Ascending aorta (tissue), 2 donors: ENCODE measurements at places on chromosomes 1 and 21.

- DNase-seq = no peak
Observed at GRCh38 chr1:219564109-219564508, 48.8 kb downstream of the ZC3H11B start.

- no peak for DNase-seq
Observed at GRCh38 chr1:214500340-214501055, 50.9 kb downstream of the PTPN14 start.

DNA sequence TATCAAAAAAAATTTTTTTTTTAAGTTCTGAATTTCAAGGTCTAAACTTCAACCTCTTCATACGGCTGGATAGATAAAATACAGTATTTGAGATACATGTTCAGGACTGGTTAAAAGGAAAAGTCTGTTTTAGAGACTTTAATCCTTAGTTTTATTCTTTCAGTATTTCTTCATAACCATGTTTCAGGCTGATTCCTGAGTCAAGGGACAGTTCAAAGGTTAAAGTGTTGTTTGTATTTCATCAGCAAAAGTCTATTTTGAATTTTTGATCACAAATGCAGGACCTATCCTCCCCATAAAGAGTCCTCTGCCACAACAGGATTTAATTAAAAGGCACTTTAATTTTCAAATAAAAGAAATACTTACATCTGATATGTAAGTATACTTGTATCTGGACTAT, 53.5 kb downstream of the SELENOF start:
- no peak for DNase-seq

DNA sequence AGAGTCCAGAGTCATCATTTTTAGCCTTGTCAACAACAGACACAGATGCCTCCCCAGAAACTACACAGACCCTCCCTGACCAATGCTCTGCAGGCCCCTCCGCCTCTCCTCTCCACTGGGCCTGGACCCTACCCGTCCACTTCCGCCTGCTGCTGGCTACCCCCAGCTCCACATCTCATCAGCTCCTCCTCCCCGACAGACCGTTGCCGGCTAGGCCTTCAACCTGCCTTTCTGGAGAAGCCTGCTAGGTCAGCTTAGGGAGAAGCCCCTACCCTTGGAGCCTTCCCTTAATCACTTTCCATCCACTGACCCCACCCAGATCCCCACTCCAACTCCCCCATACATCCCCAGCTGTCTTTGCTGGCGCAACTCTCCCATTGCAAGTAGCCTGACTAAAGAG, 1.4 kb downstream of the TRIM17 start:
- no peak for DNase-seq

DNA sequence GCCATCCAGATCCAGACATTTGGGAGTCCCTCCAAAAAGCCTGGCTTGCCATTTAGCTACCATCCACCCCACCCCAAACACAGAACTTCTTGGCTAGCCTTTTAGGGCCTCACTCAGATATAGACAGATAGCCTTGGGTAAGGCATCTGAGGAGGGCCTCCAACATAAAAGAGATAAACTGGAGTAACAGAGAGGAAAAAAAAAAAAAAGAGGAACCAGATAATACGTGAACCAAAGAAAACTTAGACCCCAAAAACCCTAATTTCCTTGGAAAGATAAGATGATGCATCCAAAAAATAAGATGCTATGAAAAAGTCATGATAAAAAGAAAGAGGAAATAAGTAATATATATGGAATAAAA, 19.8 kb upstream of the LSS start:
- DNase-seq = no peak
